ENCODE measurements at places on chromosomes 2 and 18.

DNA sequence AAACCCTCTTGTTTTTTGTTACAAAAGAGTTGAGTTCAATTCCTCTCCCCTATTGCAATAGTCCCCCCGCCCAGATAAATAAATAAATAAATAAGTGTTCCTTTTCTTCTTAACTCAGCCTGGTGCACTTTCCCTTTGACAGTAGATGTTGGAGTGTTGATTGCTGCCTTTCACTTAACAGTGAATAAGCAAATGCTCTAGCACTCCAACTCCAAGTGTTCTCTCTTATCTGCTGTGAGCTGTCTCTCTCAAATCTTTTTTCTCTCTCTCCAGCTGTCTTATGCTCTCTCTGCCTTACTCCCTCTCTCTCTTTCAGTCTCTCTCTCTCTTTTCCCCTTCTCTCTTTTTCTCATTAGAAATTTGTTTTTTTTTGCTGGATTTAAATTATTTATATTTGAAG is 216.7 kb downstream of the TMX3 start:
- no peak for DNase-seq

DNA sequence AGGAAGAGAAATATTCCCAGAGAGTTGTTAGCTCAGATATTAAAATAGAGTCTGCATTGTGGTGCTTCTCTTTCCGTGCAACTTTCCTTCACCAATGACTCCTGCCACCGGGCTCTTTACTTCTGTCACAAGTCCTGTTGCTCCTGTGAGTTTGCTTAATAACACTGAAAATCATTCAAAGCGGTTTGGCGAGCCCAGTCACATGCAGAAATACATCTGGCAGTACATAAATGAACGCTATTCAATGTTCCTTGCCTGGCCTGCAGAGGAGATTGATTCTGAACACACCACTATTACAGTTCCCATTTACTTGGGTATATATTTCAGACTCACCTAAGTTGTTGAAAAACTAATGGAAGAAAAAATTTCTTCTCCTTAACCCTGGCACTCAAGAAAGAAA is 276.6 kb downstream of the ZNF521 start:
- DNase-seq: no peak

DNA sequence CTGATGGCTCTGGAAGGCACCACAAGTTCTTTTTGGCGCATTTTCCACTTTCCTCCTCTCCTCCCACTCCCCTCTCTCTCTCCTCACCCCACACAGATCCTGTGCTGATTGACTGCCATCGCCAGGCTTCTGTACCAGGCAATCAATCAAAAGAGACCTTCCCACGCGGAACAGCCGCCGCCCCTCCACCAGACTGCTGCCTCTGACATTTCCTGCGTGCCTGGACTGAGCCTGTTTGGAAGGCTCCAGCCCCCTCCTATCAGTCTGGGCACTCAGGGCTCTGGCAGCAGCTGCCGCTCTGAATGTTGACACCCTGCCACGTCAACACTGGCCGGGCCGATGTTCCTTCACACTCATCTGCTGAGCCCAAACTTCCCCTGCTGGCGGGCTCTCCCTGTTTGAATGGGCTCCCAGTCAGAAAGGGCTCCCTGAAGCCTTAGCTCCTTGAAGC is 467.7 kb downstream of the EPHA4 start:
- DNase-seq: peak; percentile 51

GRCh38 chr18:1930291-1931270 is 640.7 kb downstream of the METTL4 start:
- no peak for DNase-seq

GRCh38 chr18:62767321-62767720 is 52.0 kb downstream of the PHLPP1 start:
- DNase-seq: no peak

Data from H1 (cell line).